ENCODE measurements at places on chromosomes 16 and 17.

DNA sequence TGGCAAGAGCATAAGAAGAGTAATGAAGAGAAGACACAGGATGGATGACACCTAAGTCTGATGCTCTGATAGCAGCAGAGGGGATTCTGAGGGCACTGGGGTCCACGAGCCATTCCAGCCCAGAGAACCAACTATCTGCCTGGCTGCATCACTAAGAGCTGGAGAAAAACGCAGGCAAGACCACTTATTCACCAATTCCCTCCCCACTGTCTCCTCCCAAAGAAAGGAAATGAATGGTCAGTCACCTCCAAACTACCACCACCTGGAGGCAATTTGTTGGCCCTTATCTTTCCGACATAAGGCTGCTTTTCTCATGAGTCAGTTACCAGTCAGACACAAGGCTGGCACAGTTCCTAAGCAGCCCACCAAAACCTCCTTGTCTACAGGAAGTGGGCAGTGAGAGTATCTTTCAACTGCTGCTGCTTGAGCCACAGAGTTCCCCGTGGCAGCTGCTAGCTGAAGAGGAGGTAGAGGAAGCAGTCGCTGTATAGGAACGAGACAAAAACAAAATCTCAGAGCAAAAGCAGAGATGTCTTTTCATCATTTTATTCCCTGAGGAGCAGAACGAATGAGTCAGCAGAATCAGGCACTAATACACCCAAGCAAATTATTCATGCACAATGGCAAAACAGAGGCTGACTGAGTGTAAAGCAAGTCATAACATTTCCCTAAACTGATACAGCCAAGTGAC is 111.1 kb downstream of the SMG6 start:
- DNase-seq, result peak; percentile 49

GRCh38 chr17:79952265-79952877 is 83.3 kb downstream of the TBC1D16 start:
- no peak for DNase-seq

GRCh38 chr17:70622368-70623260 is 453.3 kb downstream of the KCNJ2 start:
- no peak for DNase-seq

DNA sequence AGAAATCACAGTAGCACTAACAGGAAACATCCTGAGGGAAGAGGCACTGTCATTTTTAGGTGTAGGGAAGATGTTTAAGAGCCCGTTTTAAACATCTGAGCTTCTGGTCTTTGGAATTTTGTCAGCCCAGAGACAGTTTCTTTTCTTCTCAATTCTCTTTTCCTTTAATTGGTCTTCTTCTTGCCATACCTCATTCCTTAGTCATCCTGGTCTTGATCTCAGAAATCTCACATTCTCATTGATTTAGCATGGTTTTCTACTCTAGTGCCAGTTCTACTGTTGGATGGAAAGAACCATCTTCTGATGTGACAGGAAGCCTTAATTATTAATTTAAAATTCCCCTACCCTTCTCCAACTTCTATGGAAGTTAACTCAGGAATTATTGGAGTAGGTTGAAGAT is 25.4 kb downstream of the BMERB1 start:
- DNase-seq, result no peak

GRCh38 chr17:17387017-17387497 is 83.9 kb downstream of the NT5M start:
- DNase-seq, result no peak
